ENCODE measurements at places on chromosomes 4 and X.

GRCh38 chr4:81003597-81004111 lies 26.9 kb upstream of the BMP3 start:
- DNase-seq, result no peak

DNA sequence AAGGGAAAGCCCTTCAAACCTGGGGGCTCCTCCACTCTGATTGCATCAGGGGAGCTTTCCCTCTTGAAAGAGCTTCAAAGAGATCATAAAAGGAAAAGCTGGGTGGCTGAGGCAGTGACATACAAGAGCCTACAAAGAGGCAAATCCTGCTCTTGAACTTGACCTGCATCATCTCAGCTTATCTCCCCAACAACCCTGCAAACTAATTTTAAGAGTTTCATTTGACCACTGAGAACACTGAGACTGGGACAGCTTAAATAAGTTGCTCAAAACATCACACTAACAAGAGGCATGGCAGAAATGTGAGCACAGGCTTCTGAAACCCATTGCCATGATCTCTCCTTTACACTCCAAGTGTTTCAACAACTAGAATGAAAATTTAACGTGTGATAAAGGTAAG lies 101.6 kb upstream of the PPARGC1A start:
- DNase-seq, result no peak

GRCh38 chr4:157204634-157205244 lies 15.8 kb upstream of the GRIA2 start:
- no peak for DNase-seq

DNA sequence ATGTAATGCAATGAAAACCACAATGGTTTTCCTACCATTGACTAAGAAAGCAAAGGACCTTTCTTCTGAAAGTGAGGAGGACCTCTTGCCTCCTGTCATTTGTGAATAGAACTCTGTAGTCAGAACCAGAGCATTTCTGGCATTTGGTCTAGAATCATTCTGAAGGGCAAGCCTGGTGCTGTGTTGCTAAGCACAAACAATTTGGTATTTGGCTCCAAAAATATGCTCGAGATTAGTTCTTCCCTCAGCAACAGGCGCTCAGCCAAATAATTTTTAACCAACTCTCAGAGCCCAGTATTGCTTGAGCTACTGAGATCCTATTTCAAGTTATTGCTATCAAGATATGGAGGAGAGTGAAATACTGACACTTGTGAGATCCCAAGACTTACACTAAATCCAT lies 71.0 kb downstream of the SNCA start:
- no peak for DNase-seq

DNA sequence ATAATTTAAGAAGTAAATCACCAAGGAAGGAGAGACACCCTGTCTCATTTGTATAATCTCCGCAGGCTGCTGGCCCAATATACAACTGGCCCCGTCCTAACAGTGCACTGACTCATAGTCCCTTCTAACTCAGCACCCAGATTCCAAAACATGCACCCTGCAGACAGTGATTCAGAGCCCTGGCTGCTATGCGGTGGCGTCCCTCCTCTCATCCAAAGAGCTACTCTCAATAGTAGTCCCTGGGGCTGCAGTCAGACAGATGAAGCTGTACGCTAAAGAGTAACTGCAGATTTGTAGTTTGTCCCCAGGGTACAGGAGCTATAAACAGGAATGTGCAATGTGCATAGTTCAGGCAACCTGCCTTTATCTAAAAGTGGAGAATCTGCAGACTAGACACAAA lies 23.0 kb downstream of the GABRA3 start:
- DNase-seq, result no peak

- DNase-seq, result no peak
Observed at GRCh38 chrX:63713526-63713925, 71.5 kb downstream of the ARHGEF9 start.

GRCh38 chr4:172202480-172203076 lies 389.4 kb downstream of the GALNTL6 start:
- DNase-seq, result peak; percentile 1

DNA sequence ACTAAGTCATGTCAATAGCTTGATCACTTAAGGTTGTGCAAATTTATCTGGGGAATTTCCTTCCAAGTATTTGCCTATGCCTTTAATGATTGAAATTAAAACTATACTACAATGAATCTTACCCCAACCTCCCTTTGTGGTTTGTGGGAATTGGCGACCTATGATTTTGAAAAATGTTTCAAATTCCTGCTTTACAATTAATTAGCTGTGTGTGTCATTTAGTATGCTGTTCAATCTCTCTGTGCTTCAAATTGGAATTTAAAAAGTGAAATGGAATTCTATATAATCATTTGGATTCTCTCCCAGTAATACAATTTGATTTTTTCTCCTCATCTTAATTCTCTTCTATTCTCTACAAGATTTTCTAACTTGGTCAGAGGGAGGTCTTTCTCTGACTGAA lies 2319.5 kb downstream of the ARAP2 start:
- DNase-seq, result no peak

DNA sequence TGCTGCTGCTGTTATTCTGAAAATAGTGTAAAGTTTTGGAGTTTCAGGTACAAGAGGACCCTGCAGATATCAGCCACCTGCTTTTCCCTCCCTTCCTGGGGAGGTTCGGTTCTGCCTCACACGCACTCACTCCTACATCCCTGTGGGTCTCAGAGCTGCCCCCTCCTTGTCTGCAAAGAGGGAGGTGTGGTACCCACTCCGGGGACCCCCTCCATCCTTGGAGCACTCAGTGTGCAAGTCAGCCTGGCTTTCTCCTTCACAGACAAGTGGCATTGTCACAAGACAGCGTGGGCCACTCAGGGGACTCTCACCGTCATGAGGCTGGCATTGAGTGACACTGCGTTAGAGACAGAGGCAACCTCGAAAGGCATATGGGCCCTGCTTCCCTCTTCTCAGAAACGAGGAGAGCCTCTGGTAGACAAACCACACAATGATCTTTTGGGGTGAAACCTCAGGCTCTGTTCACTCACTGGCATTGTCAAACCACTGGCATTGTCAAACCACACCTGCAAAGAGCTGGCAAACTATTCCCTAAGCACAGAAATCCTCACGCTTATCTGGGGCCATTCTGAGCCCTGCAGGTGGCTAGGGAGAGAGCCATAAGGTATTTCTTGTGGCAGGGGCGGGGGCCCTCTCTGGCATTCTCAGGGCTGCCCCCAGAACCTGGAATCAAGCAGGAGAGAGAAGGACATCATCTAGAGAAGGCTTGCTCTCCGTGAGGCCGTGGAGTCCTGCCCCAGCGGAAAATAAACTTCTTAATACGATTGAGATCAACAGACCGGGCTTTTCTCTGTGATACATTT lies 285.0 kb downstream of the SHOX start:
- DNase-seq, result no peak

- no peak for DNase-seq
Observed at GRCh38 chrX:12021698-12022097, 116.6 kb upstream of the FRMPD4 start.

DNA sequence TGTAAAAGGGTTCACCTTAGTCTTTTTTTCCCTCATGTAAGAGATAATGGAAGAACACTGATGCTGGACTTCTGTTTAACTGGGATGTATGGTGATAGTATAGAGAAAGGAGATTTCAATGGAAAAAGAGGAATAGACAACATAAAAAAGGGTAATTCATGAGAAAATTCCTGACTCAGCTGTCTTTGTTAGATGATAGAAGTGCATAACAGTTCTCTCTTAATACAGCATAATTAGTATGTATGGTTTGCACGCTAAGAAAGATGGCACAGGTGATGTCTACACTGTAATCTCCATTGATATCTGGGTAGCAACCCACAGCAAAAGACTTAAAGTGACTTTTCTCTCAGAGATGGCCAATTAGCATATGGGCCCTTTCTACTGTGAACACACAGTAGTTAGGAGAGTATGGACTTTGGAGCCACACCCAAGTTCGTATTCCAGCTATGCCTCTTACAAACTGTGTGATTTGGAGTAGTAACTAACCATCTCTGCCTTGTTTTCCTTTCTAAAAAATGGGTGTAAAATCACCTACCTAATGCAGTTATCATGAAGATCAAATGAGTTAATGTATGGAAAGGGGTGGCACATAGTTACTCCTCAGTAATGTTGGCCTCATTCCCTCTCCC lies 149.3 kb downstream of the PDE5A start:
- DNase-seq, result no peak

- no peak for DNase-seq
Observed at GRCh38 chr4:52751487-52751911, 274 bp upstream of the ERVMER34-1 start.

DNA sequence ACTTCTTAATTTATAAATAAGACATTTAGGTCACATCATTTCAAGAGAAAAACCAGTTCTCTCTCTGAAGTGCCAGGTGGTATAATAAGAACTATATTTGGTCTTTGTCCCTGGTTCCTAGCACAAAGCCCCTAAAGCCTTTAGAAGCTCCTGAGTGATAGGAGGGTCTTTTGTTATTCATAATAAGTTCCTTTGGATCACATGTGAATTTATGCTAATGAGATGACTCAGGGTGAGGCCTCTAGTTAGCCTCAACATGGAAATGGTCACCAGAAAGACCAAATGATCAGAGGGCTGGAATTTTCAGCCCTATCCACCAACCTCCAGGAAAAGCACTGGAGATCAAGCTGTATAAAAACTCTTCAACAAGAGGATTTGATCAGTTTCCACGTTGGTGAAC lies 68.1 kb upstream of the BLTP1 start:
- no peak for DNase-seq

DNA sequence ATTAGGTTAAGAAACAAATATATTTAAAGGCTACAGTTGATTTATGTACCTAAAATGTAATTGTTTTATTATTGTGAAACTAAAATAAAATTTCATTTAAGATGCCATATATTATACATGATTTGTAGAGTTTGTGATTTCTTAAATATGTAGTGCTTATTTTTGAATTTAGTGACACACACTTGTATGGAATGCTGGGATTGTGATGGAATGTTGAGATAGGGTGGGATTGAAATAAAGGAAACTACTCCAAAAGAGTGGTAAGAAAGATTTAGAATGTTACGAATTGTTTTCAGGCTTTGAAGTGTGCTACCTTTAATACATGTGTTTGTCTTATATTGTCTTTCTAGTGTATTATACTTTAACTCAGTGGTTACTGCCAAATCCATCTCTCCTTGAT lies 330.3 kb upstream of the PITX2 start:
- no peak for DNase-seq

GRCh38 chrX:17944833-17945497 lies 83.9 kb upstream of the RAI2 start:
- no peak for DNase-seq

DNA sequence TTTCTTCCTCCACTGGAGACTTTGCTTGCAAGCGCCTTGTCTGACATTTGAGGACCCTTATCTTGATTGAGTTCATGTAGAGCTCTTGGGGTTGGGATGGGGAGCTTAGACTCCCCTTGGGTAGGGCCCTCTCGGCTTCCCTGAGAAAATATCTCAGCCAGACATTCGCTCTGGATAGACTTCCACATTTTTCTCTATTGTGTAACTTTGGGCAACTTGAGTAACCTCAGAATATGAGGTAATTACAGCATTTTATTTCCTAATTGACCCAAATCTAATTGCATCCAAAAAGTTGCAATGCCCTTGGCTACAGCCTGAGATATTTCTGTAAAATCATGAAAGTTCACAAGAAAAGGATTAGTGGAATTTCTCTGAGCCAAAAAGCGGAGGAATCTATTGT lies 102.8 kb upstream of the MXRA5 start:
- no peak for DNase-seq

- no peak for DNase-seq
Observed at GRCh38 chrX:9797384-9798360, 11.4 kb downstream of the SHROOM2 start.

GRCh38 chr4:143375326-143376073 lies 38.8 kb downstream of the GAB1 start:
- DNase-seq, result no peak

DNA sequence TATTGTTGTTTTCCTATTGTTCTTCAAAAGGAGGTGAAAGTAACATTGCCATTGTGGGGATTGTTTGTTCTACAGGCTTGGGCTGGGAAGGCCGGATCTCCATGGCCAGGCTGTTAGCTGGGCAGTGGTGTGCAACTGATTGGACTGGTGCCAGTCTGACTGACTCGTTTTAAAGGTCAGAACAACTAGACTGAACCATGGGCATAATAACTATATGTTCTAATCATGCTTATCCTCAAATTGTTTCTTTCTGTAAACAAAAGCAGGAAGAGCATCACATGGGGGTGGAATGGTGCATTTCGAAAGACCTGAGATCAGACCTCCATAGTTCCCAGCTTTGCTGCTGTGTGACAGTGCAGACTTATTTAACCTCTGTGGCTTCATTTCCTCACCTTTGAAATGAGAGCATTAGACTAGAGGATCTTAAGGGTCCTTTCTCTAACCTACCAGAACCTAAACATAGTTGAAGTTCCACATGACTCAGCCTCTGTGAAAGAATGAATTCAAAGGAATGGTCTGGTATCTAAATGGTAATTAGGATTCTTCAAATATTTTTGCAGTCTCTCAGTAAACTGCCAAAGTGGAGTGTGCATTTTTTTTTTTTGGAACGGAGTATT lies 66.7 kb upstream of the PGRMC2 start:
- DNase-seq, result no peak

DNA sequence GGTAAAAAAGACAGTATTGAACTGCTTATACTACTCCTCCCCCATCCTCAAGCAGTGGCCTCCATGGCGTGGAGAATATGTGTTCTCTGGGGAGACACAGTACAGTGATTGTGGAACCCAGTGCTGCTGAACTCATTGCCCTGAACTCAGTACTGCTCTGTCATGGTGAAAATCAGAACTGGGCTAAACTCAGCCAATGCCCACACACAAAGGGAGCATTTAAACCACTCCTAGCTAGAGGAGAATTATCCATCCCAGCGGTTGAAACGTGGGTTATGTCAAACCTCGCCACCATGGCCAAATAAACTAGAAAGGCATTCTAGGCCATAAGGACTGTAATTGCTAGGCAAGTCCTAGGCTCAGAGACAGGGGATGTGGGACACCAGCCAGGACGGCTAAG lies 131.8 kb downstream of the SPOCK3 start:
- no peak for DNase-seq

- no peak for DNase-seq
Observed at GRCh38 chr4:7390906-7391636, 43.7 kb downstream of the PSAPL1 start.

- no peak for DNase-seq
Observed at GRCh38 chr4:2339458-2340271, 77.8 kb upstream of the MXD4 start.

- no peak for DNase-seq
Observed at GRCh38 chr4:170400361-170400760, 310.6 kb upstream of the AADAT start.

DNA sequence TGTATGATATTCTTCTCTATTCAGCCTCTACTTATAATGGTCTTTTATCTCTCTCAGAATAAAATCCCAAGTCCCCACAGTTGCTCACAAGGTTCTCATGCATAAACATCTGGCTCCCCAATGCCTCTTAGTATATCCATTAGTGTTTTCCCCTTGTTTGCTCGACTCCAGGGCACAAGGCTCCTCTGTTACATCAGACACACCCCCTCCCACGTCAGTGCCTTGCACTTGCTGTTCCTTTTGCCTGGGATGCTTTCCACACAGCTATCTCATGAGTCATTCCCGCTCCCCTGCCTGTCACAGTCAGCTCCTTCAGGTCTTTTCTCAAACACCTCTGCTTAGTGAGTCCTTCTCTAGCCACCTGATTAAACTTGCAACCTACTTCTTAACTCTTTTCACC lies 260.2 kb downstream of the IL1RAPL1 start:
- DNase-seq, result no peak

- no peak for DNase-seq
Observed at GRCh38 chr4:180098586-180098985, 2144.6 kb upstream of the TENM3 start.

- DNase-seq, result no peak
Observed at GRCh38 chrX:41695426-41695825, 6.7 kb downstream of the GPR34 start.

- DNase-seq, result no peak
Observed at GRCh38 chrX:31374786-31375185, 302.9 kb upstream of the FTHL17 start.
